ENCODE measurements at places on chromosomes 1 and 21.

DNA sequence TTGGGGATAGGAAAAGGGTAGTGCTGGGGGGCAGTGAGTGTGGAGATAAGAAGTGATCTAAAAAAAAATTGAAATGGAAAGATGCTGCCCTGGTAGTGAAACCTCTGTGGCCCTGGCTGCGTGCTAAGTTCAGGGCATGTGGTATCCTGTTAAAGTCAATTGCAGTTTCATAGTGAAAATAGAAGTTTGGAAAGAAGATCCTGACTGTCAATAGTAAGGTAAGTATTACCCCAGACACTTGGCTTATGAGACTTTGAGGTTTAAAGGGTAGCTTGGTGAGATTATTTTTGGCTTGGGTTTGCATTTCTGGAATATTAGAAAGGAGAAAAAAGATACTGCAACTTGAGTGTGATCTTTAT lies 6.8 kb downstream of the ARID1A start:
- no peak for DNase-seq

- DNase-seq: peak; percentile 89
Observed at GRCh38 chr1:151060007-151060656, at the start of gene MLLT11. MLLT11 (plus strand) TSS chr1:151060397; CDS start chr1:151067225, 6,828 bp downstream.

DNA sequence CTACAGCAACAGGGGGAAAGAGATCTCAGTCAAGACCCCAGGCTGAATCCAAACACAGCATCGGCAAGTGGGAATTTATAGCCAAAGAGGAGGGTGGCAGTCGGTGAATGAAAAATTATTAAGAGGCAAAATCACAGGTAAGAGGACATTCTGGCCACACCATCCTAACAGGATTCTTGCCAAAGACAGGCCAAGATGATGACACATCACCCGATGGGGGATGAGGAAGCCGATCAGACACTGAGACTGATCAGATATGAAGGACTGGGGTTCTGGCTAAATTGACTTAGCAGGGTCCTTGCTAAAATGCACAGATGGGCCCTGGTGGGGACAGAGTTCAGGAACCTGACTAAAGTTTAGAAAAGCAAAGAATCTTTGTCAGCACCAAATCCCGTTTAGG lies 402.2 kb downstream of the SMYD3 start:
- no peak for DNase-seq

- DNase-seq: no peak
Observed at GRCh38 chr1:58907398-58907797, 123.6 kb upstream of the JUN start.

- no peak for DNase-seq
Observed at GRCh38 chr21:42343963-42344510, 6.8 kb downstream of the TFF2 start.

GRCh38 chr1:185058110-185058509 lies 12.8 kb downstream of the RNF2 start:
- DNase-seq: no peak

Data from left kidney (tissue), 8 donors.